ENCODE measurements at places on chromosomes 3 and 15.

DNA sequence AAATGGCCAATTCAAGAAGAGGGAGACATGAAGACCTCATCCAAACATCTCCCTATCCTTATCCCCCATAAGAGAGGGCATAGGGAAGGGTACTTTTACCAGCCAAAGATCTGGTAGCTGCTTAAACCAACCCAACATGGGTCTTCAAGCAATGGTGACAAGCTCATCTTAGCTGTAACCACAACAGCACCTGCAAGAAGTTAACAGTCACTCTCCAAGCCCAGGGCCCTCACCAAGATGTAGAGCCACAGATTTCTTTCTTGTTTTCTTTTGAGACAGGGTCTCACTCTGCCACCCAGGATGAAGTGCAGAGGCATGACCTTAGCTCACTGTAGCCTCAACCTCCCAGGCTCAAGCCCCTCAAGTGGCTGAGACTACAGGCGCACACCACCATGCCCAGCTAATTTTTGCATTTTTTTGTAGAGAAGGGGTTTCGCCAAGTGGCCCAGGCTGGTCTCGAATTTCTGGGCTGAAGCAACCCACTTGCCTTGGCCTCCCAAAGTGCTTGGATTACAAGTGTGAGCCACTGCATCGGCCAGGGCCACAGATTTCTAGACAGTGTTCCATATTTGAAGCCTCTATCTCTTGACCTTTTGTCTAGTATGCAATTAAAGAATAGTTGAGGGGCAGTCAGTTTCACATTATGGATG lies 57.1 kb downstream of the DHX30 start:
- no peak for DNase-seq

- DNase-seq = no peak
Measured at GRCh38 chr3:45701172-45701867, 12.1 kb downstream of the SACM1L start.

- no peak for DNase-seq
Measured at GRCh38 chr3:184423561-184423960, 43.7 kb downstream of the CHRD start.

- no peak for DNase-seq
Measured at GRCh38 chr3:89971329-89971728, 863.9 kb downstream of the EPHA3 start.

DNA sequence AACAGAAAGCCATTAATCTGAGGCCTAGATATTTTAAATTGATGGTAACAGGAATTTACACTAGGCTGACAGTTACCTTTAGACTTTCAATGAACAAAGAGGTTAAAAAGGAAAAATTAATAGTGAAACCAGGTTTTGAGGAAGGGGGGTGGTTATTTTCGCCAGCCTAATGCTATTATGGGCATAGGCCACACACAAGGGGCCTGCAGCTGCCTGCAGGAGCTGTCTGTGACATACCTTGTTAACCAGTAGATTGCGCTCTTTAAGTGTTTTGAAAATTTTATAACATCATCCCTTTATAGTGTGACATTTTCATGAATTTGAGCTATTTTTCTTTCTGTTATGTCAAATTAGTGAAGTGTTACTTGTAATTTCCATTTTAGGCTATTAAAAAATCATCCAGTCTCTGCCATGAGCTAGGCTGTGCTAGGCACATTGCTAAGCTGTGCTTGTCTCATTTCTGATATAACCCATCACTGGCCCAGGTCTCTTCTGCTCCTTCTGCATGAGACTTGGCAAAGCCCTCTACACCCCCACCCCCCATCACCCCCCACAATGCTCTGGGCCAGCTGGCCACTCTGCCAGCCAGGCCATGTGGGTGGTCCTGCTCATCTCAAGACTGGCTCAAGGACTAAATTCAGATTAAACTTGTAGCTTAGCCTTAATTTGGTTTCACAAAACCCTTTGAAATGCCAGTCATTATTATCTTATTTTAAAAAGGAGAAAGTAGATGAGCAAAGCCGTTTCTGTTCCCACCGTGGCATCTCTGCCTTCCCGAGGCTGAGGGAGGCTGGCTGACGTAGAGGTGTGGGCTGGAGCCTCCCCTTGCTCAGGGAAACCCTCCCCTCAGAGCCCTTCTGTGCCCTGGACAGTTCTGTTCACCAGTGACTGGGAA lies 48.4 kb upstream of the SEC22A start:
- DNase-seq = no peak

DNA sequence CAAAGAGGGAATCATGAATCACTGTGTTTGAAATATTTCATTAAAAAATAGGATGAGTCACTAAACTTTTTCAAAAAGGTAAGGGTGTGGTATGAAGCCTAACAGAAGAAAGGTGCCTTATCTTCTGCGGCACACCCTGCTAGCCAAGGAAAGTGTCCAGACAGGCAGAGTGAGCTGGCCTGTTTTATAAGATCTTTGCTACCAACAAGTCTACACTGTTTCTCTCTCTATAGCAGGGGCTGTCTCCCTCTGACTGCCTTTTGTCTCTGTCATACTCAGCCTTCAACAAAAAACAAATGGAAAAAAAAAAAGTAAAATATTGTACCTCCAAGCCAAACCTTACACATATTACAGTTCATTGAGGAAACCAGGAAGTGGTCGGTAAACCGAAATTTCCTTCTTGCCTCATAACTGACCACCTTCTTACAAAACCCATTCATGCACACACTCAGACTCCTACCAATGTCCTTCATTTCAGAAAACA lies 9.1 kb downstream of the ZDHHC3 start:
- no peak for DNase-seq

DNA sequence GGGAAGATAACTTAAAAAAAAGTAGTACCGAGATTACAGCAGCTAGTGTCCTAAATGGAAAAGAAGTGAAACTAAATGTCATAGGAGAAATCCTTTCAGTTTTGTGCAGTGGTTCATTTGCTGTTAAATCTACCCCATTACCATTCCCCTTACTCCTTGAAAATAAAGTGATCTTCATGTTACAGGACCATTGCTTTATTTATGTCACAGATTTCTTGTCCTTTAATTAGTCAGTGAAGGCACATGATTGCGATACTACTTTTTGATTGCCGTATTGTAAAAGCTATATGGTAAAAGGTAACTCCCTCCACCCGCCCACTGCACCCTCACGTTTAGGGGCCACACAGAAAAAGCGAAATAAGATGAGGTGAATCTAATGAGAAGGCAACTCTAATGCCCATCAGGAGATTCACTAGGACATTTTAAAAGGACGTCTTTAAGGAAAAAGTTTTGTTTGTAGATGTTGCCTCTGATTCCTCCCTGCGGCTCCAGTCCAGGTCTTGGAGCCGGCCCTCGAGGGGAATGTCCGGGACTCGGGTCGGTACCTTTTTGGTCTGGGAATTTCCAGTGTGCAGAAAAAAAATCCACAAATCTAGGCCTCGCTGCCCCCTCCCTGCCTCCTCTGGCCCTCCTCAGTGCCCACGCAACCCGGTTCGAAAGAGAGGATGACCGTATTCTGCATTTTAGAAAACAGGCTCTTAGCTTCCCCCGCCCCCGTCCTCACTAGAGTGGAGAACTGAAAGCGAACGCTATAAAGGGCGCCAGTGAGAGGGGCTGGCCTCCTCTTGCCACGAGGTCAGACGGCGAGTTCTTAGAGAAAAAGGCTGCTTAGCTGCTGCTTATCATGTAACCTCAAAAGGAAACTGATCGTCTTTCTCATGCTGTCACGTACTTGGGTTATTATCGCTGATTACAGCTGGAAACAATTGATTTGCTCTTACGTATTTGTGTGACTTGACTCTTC lies 21.8 kb upstream of the NFKBIZ start:
- DNase-seq = peak; percentile 56

- DNase-seq = no peak
Measured at GRCh38 chr3:32097768-32098167, 8.7 kb upstream of the GPD1L start.

- DNase-seq = no peak
Measured at GRCh38 chr3:140051019-140051957, 116.3 kb downstream of the CLSTN2 start.

DNA sequence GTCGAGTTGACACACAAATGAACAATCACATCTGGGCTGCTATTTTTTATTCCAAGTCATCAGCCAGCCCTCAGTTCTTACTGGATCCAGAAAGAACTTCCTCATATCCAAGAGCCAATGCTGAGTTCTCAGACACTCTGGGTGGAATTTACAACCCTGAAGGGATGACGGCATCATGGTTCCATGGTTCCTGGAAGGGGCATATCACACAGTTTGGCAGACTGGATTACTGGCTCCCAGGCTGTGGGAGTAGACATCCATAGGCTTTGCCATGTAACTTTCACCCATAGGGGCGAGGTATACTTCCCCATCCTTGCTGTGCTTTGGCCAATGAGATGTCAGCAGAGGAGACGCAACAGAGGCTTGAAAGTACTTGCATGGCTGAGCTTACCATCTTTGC lies 26.9 kb upstream of the KBTBD12 start:
- no peak for DNase-seq

DNA sequence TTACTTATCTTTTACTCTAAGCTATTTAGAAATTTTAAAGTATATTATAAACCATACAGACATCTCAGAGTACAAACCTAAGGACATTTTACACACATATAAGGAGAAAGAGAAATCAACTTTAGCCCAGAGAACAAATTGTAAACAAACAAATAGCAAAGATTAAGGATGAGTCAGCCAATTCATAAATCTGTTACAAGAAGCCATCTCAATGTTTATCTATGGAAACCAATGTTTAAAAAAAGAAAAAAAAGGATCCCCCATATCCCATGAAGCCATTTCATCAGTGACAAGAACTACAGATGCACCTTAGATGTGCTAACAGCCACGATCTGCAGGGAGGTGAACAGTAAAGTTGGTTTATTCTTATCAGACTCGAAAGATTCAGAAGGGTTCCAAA lies 437.1 kb downstream of the SHQ1 start:
- no peak for DNase-seq

GRCh38 chr3:189040656-189041335 lies 131.0 kb upstream of the TPRG1 start:
- no peak for DNase-seq

GRCh38 chr3:29329986-29330890 lies 49.4 kb downstream of the RBMS3 start:
- no peak for DNase-seq

DNA sequence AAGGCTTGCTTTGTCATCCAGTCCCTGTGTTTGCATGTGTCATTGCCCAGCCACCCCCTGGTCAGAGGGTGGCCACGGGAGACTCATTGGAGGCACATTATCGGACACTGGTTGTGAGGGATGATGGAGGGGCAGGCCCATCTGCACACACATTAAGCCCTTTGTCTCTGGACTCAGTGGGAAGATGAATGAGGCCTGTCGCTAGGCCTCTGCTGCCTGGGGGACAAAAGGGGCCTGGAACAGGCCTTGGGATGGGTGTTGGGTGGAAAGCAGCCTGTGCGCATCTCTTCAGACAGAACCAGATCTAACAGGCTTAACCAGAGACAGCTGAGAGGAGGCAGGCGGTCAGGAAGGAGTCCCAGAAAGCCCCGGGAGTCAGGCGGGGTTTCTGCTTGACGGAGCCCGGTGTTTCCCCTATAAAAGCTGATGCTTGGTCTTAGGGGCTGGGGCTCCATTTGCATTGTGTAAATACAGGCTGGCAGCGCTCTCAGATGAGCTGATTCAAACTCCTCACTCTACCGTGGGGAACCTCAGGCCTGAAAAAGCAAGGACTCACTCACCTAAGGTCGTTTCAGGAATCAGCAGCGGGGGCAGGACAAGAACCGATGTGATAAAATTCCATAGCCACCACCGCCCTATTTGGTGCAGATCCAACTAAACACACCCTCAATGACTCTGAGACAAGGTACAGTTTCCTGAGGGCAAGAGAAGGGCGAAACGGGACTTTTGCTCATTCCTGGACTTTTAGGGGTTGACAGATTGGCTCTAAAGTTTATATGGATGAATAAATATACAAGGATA lies 17.1 kb upstream of the SKIC8 start:
- peak; percentile 19 for DNase-seq

GRCh38 chr3:177714945-177715344 lies 517.7 kb upstream of the TBL1XR1 start:
- no peak for DNase-seq

- no peak for DNase-seq
Measured at GRCh38 chr3:61350782-61351309, 99.6 kb upstream of the FHIT start.

GRCh38 chr3:185076219-185076618 lies 76.6 kb downstream of the C3orf70 start:
- no peak for DNase-seq

- DNase-seq = no peak
Measured at GRCh38 chr3:82802501-82802900, 1041.1 kb upstream of the GBE1 start.

DNA sequence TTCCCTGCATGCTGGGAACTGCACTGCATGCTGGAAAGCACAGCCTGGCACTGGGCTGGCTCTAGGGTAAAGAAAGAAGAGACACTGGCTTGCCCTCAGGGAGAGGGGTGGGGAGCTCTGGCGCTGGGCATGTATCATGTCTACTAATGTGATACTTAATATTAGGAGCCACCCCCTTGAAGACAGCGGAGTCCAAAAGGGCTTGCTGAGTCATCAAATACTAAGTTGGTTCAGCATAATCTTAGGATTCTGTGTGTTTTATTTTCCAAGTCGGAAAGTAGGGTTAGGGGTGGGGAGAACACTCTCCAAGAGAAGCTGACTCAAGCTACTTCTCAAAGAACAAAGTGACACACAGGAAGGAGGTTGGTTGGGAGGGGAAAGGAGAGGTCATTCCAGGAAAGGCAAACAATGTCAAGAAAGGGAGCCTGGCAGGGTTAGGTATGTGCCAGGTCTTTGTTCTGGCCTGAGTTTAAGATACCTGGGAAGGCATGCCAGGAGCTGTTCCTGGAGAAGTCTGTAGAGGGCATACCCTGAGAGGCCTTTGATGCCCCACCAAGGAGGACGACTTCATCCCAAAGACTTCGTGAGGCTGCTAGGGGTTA lies 237.8 kb upstream of the NR2E3 start:
- no peak for DNase-seq

- peak; percentile 81 for DNase-seq
Measured at GRCh38 chr15:70853973-70854665, at the start of gene LARP6. Gene LARP6 (minus strand): TSS chr15:70854157. CDS start chr15:70854088, 69 bp downstream.

- DNase-seq = no peak
Measured at GRCh38 chr3:171950373-171950772, 89.0 kb upstream of the FNDC3B start.

DNA sequence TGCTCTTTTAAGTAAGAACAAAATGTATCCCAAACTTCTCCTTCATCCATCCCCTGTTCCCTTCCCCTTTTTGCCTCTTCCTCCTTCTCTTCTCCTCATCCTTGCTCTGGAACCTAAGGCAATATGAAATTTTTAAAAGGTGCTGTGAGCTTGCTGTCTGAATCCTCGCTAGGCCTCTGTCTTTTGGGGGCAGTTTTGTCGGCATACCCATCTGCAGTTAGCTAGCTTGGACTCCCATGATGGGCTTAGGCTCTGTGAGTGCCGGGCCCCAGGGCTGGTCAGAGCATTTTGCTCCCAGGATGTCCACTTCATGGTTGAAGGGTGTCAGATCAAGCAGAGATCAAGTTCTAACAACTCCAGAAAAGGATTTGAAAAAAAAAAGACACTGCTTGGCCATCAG lies 18.6 kb downstream of the ZIC1 start:
- DNase-seq = no peak

Data from psoas muscle (tissue), 8 donors.